ENCODE measurements at places on chromosomes 7 and 10. TPM values are rescaled to one million over a fixed set of nuclear protein-coding genes. Genes with fewer than 3 reads are reported as not detected.

The APBB1IP gene
- total RNA-seq, result not detected

The KLLN gene
- 0.19 TPM for total RNA-seq

The GAD2 gene
- total RNA-seq, result not detected

The TAS2R60 gene
- not detected for total RNA-seq

The SGCE gene
- total RNA-seq, result 47.1 TPM

The GPER1 gene
- 0.75 TPM for total RNA-seq

The ITIH2 gene
- not detected for total RNA-seq

The TMEM270 gene
- total RNA-seq, result not detected

The RSU1 gene
- 44.2 TPM for total RNA-seq

The PHKG1 gene
- 0.36 TPM for total RNA-seq

The BRAT1 gene
- total RNA-seq, result 21.1 TPM

The BEND7 gene
- total RNA-seq, result 15.2 TPM

Data from endothelial cell of coronary artery (primary cell).